ENCODE measurements at places on chromosomes 3 and 15.

DNA sequence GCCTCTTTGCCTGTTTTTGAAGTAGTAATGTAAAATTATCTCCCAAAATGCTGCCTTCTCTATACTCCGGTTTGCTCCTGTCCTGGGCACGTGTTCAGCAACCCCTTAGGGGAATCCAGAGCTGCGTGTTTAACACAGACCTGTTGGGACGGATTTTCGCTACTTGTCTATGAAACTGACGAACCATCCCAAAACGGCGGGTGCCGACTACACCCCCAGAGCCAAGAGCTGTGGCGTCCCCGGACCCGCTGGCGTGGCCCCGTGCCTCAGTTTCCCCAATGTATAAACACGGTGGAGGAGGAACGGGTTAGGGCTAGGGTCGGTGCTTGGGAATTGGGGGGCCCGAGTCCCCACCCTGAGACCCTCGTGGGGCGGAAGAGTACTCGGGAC, 473 bp downstream of the FHIT start:
- peak; percentile 4 for DNase-seq

- DNase-seq: no peak
These were observed 10.8 kb downstream of the GATA2 start for GRCh38 chr3:128482175-128482574.

GRCh38 chr15:30923429-30923828, 19.7 kb downstream of the FAN1 start:
- DNase-seq: no peak

GRCh38 chr3:46080969-46081345, 53.7 kb upstream of the XCR1 start:
- no peak for DNase-seq

DNA sequence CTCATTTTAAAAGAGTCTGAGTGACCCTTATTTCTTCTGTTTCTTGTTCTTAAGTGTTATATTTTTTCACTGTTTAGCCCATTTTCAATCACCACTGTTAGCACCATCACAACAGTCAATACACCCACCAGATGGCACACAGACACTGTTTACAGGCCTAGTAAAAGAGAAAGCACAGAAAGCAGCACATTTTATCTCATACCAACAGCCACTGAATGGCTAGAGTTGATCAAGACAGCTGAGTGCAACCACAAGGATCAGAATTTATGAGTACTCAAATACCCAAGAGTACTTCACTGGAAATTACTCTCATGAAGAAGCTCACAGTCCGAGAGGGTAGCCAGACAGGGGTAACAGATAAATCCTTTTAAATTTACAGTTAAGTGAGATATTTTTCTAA, 127.0 kb downstream of the TFDP2 start:
- DNase-seq: no peak

GRCh38 chr3:171282041-171282440, 178.2 kb downstream of the TNIK start:
- DNase-seq: no peak

DNA sequence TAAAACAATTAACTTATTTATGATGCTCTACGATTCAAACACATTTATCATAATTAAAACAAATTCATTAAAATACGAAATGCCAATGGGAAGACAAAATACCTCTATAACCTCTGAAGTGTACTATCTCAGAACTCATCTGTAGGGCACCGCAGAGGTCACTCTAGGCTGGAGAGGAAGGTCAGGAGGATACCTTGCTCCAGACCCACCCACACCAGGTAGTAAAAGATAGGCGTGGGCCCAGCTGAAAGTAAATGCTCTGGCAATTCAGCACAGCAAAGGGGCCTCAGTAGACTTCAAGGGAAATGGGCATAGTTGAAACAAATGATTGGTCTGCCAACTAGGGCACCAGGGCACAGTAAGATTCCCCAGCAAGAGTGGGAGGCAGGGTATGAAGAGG, 26.0 kb upstream of the SPPL2A start:
- no peak for DNase-seq

- DNase-seq: no peak
These were observed 43.3 kb downstream of the HOMER2 start for GRCh38 chr15:82909080-82909815.

- DNase-seq: no peak
These were observed 18.5 kb downstream of the ABHD6 start for GRCh38 chr3:58256061-58256460.

DNA sequence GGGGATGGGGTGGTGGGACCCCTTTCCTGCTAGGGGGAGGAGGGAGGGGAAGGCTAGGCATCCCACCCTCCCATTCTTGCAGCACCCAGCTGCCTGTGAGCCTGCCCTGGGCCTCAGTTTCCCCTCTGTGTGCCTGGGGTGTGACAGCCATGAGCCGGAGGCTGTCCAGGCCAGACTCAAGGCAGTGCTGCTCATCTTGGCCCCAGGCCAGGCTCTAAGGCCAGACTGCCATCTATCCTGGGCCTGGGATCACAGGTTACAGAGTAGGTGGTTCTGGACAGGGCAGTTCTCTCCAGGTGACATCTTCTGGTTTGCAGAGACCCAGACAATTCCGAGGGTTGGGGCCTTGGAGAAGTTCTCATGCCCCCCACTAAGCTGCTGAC, 3.3 kb upstream of the VILL start:
- no peak for DNase-seq

- no peak for DNase-seq
These were observed 522 bp upstream of the GXYLT2 start for GRCh38 chr3:72887343-72887704.

DNA sequence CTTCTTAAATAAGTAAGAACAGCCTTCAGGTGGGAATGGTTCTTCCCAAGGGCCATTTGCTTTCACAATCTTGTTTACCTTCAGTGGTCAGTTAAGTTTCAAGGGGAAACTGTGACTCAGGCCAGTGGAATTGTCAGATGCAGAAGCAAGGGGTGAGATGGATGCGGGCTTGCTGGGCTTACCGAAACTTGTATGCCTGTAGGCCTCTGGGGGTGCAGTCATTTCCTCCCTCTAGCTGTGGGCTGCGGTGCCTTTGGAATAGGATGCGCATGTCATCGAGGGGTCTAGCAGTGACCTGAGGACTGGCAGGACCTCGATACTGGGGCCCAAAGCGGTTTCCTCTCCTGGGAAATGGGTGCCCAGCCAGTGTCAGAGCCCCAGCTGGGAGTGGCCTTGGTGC, 121.6 kb downstream of the EEFSEC start:
- no peak for DNase-seq

DNA sequence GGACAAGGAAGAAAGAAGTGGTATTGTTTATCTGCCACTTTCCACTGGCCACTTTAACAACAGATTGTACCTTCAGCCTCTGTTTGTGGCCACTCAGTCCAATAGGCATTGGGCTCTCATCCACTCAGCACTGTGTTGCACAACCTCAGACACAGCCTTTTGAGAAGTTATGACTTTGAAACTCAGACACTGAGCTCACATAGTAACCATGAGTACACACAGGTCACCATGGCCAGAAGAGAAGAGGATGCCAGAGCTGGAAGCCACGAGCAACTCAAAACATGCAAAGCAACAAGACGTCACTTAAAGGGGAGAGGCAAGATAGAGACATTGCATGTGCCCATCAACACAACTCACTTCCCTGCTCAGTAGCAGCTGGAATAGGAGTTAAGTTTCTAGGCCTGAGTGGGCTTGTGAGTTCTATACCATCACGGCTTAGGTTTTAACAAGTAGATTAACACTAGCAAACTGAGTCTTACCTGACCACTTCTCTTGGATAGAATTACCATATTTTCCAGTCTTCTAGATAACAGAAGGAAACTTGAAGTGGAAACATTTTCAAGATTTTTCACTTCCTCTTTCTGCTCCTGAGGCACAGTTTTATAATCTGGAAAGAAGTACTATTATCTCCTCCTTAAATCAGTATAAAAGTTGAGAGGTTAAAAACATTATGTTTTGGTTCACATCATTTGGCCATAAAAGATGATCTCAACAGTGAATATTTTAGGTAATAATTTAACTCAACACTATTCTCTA, 103.5 kb downstream of the IMPG2 start:
- DNase-seq: no peak

GRCh38 chr3:66017591-66017990, 21.1 kb downstream of the MAGI1 start:
- no peak for DNase-seq

DNA sequence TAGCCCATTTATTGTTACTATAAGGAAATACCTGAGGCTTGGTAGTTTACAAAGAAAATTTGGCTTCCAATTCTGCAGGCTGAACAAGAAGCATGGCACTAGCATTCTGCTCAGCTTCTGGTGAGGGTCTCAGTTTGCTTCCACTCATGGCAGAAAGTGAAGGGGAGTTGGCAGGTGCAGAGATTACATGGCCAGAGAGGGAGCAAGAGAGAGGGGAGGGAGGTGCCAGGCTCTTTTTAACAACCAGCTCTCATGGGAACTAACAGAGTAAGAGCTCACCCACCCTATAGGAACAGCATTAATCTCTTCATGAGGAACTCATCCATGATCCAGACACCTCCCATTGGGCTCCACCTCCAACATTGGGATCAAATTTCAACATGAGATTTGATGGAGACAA, 437.9 kb downstream of the CHL1 start:
- DNase-seq: no peak

- DNase-seq: no peak
These were observed 147.2 kb upstream of the WNT5A start for GRCh38 chr3:55634345-55634744.

DNA sequence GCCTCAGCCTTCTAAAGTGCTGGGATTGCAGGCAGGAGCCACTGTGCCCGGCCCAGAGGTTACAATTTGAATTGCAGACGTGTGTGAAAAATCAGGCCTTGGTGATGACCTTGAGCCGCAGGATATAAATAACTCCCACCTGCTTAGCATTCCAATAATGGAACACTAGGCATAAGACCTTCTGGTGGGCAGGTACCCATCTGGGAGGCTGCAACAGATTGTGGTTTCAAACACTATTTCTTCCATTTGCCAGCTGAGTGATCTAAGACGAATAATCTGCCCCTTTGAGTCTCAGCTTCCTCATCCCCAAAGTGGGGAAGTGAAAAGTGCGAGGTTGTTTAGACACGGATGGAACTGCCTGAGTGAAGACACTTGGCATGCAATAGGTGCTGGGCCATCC, 47.7 kb upstream of the HERC1 start:
- DNase-seq: no peak

GRCh38 chr3:65151666-65152065, 463.9 kb upstream of the ADAMTS9 start:
- no peak for DNase-seq

GRCh38 chr3:58625196-58625824, 41.3 kb downstream of the FAM3D start:
- no peak for DNase-seq

DNA sequence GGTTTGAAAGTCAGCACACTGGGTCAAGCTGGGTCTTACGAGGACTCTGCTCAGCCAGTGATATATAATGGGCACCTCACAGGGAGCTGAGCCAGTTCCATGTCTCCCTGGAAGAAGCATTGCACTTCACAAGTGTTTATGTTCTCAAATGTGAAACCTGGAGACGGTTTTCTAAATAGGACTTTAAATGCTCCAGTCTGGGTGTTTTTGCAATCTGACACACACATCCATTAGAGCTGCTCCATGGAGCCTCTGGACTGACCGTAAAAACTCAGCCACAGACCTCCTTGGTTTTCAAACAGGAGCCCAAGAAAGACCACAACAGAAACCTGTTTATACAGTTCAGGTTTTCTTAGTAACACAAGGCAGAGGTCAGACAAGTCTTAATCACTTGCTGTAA, 201.3 kb upstream of the LRIG1 start:
- no peak for DNase-seq

DNA sequence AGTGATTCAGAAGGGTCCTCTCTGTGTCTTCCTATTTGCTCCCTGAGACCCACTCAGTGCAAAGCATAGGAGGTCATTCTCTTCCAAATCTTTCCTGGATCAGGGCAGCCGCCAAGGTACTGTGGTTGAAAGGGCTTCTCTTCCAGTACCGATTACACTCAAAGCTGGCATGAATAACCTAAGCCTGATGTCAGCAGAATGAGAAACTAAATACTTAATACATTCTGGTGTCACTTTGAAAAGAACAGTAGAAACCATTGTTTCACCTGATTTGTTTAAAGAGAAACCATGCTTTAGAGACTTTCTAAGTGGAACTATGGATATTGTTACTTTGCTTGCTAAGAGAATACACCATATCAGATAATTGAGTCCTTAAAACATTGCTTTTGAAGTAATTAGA, 50.2 kb downstream of the PDHB start:
- no peak for DNase-seq

DNA sequence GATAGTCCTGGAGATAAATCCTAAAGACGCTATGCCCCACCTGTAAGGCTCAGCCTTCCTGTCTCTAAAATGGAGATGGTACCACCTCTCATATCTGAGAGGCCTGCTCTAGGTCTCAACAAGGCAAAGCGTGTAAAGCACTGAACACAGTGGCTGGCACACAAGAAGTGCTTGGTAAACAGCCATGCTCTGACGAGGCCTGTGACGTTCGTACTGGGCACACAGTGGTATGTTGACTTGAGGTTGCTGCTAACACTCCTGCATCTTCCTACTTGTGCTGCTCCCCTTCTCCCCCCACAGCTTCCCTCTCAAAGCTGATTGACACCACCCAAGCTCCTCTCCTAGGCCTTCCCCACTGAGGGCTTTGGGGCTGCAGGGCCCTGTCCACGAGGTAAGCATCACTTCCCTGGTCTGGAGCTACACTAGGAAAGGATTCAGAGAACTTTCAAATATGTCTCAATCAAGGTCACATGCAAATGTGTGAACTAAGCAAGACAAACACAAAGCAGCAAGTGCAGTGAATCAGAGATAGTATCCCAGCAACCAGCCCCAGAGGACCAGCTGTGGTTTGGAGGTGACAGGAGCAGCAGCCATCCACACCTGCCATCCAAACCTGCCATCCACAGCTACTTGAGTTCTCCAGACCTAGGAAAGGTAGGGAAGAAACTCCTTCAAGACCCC, 177.5 kb downstream of the STT3B start:
- no peak for DNase-seq

DNA sequence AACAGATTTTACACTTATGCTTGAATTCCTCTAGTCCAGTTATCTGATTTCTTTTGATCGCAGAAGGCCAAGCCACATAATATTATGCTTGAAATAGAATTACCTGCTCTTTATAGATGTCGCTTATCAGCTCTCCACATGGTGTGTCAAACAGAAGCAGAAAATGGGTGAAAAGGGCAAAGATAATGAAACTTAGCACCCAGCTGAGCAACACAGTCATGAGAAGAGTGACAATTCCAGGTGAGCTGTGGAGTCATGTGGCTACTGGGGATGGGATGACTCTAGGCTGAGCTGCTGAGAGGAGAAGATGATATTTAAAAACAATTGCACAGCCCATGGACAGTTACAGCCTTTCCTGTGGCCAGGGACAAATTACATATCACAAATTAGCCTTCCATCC, 398.7 kb upstream of the PDZRN3 start:
- no peak for DNase-seq

- DNase-seq: no peak
These were observed 54.9 kb downstream of the DCUN1D1 start for GRCh38 chr3:182925330-182925943.

GRCh38 chr15:59002418-59002859, 15.0 kb downstream of the RNF111 start:
- DNase-seq: no peak

DNA sequence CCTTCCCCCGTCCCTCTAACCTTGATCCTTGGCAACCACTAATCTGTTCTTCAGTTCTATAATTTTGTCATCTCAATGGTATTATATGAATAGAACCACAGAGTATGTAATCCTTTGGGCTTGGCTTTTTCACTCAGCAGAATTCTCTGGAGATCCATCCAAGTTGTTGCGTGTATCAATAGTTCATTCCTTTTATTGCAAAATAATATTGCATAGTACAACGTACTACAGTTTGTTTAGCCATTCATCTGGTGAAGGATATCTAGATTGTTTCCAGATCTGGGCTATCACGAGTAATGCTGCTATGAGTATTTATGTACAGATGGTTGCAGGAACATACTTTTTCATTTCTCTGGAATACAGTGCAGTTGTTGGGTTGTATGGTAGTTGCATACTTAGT, 76.2 kb downstream of the PLXNA1 start:
- no peak for DNase-seq

Measured in stimulated activated CD4-positive, alpha-beta T cell treated with anti-CD3 and anti-CD28 coated beads, Interleukin-1b, Interleukin-23, amount 100 ng/mL, for 24 hours (primary cell).